ENCODE measurements at places on chromosomes 6 and 20. TPM values are rescaled to one million over a fixed set of nuclear protein-coding genes. Genes with fewer than 3 reads are reported as not detected.

DNA sequence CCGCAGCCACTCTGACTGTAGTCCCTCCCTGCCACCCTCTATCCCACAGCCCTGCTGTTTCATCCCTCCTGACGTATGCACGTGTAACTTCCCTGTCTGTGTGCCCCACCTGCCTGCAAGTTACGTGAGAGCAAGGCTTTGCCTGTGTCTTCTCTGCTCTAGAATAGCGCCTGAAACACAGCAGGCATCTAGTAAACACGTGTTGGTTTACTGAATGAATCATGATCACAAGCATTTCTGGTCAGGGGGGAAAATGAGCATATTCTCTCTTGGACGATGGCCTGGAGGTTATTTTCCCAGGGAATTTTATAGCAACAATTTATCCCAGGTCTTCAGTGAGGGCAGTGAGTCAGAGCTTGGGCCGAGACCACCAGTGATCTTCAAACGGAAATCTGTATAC, 38.3 kb downstream of the PSMG4 start:
- no peak for DNase-seq

GRCh38 chr6:45741437-45742171, 274.1 kb downstream of the CLIC5 start:
- DNase-seq, result peak; percentile 19

DNA sequence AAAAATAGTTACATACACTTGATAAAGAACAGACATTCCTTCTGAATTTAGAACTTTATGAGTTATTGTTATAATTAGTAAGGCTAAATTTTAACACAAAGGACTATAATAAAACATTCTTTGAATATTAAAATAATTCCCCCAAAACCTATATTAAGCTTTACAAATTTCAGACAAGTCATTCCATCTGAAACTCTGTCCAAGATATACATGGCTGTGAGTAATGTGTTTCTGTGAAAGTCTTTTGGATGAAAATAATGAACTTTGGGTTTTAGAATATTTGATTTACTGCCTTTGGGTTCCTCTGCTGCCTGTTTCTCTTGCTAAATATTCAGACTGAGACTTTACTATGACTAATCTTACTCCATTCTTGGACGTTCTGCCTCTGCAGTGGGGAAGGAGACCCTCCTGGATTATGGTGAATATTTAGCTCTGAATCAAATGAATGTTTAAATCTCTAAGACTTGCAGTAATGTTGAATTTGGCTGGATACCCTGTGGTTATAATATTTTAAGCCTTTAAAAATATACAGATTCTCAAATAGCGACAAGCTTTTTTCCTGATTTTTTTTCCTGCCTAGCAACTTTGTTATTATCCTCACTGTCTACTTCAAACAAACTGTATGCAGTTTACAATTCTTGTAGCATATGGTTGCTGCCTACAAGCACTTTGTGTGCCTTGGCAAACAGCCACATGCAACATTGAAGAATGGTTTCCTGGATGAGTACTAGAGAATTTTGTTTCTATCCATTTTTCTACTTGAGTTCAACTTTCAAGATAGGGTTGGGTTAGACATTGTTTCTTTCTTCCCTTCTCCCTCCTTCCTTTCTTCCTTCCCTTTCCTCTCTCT, 51.4 kb downstream of the TXLNB start:
- no peak for DNase-seq

DNA sequence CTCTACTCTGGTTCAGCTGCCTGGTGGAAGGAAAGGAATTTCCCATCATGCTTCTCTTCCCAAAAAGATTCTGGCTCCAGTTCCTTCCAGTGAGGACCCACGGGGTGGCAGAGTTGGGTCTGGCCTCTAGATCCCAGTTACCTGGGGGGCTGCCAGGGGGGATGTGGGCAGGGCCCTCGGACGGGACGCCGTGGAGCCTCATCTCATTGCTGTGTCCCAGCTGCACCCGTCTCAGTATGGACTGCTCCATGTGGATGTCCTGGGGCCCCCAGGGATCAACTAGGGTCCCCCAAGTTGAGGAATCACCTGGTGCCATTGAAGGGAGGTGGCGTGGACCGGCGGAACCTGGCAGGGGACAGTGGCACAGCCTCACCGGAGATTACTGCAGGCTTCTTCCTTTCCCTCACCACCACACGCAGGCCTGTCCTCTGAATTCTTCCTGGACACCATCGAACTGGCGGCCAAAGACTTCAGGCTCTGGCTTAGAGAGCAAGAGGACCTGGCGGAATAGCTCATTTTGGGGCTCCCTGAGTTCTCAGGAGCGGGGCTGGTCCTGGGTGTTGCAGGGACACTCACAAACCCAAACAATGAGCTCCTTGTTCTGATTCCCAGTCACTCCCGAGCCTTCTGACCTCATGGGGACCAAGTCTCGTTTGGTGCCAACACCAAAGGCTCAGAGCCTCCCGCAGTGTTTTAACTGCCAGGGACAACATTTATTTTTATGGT, 8.5 kb downstream of the ZBP1 start:
- no peak for DNase-seq

DNA sequence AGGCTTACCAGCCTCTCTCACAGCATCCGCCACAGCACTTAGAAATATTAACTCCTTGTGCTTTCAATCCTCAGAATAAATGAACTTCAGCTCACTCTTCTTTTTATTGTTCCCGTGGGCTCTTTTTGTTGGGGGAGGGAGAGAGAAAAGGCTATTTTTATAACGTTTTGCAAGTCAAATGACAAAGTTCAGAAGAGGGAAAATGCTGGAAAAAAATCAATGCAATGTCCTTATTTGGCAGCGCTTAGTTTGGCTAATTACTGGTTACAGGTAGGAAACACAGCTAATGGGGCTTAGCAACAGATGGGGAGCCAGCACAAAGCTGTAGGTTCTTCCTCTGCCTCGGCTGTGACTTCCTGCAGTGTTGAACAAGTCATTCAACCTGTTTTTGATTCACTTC, 1067.0 kb upstream of the MAP3K7 start:
- DNase-seq, result no peak

DNA sequence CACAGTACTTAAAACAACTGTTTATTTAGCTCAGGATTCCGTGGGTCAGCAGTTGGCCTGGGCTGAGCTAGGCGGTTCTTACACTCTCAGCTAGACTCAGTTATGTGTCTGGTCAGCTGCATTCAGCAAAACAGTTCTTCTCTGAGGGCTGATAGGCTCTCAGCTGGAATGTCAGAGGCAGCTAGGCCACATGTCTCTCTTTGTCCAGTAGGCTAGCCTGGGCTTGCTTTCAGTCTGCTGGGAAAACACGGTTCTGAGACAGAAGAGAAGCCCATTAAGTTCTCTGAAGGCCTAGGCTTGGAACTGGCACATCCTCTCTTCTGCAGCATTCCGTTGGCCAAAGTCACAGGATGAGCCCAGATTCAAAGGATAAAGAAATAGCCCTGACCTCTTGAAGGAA, 65.6 kb downstream of the TULP4 start:
- no peak for DNase-seq

DNA sequence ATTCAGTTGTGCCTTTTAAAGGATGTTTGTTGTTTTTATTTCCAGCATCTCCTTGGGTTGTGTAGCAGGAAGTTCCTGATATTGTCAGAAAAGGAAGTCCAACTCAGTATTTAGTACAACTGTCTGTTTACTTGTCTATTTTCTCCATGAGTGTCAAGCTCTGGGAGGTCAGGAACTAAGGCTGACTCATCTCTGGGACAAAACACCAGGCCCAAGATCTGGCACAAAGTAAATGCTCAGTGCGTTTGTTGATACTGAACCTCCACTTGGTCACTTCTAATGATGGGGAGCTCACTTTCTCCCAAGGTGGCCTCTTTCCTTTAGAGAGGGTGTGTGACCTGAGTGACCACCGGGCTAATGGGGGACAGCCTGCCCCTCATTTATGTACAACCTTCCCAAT, 12.6 kb upstream of the PIGU start:
- DNase-seq, result no peak

GRCh38 chr20:48222595-48223180, 437.4 kb upstream of the SULF2 start:
- DNase-seq, result no peak

DNA sequence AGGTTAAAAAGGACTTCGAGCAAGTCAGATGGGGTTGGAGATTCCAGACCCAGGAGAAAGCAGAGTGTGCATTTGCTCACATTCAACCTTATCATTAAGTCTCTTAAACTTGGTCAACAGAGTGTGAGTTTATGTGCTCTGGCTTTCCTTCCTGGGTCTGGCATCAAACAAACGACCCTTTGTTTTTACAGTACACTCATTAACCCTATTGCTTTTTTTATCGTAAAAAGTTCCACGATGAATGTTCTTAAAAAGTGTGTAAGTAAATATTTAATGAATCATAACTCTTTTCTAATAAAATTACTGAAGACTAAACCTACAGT, 2.5 kb downstream of the FYN start:
- DNase-seq, result no peak

DNA sequence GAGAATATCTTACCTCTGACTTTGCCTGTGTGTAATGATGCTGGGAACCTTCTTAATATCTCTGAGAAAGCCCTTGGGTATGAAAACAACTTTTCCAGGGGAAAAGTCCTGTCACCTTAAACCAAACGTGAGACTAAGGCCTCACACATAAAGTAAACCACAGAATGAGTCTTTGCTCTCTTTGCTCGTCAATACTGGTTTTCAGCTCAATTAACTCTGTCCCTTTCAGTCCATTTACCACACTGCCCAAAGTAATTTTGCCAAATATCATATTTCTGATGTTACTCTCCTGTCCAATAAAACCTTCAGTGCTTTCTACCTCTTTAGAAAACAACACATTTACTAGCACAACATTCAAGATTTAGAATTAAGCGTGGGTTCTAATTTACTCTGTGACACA, 100.5 kb upstream of the HMGCLL1 start:
- no peak for DNase-seq

DNA sequence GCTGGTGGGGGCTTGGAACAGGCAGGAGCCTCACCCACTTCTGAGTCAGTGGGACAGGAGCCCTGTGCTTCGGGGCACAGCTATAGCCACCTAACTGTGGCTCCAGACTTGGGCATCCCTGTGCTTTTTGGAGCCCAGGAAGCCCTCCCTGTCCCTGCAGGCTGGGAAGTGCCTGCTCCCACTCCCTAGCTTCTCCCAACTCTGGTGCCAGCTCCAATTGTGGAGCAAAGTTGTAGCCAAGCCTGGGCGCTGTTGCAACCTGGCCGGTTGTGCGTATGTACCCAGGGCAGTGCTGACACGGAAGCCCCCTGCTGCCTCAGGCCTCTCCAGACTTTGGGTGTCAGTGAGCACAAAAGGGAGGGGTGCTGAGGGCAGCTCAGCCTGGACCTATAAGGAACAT, 601.7 kb upstream of the GJE1 start:
- no peak for DNase-seq

DNA sequence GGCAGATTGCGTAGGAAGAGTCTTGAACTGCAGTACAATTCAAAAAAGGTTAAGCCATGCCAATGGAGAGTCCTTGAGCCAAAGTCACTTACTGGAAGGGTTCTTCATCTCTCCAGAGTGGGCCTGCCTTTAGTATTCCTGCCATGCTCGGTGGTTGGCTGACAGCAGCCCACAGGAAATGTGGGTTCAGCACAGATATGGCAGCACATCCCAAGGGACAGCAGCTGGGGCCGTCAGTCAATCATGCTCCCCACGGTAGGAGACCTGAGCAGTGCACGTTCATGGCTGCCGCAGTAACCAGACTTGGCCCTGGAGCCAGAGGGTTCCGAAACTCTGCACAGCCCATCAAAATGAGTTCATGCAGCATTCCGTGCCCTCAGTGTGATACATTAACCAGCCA, 63.6 kb upstream of the SIRPA start:
- DNase-seq, result no peak

DNA sequence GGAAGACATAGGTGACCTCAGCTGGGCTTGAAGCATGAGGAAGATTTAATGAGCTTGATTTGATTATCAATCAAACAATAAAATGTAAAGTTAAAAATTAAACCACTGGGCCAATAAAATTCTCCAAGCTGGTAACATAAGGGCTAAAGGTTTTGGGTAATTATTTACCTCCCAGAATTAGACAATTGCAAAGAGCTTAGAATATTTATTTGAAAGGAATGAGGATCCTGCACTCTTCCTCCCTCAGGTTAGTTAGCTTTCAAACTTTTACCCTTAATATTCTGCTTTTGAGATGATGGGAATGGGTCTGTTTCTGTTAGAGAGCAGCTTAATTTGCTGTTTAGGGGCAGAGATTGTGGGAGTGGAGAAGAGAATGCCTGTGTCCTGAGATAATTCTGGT, at the start of gene SLC17A4:
TSS of gene SLC17A4 (plus strand) at position 208 of the 400 bp plus-strand sequence. CDS start 7,221 bp downstream, outside the sequence.
- DNase-seq, result no peak

DNA sequence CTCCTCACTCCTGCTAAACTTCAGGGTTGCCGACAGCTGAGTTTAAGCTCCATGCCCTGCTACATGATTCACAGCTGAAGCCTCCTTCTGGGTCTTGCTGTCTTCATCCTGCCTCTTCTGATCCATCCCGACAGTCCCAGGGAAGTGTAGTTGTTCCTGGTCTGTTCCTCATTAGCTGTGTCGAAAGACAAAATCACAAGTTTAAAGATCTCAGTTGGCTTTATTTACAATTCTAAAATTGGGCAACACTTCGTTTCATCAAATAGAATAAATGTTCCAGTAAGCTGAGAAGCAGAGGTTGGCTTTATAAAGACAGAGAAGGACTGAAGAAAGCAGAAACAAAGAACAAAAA, 4.1 kb upstream of the SLC2A10 start:
- DNase-seq, result no peak

DNA sequence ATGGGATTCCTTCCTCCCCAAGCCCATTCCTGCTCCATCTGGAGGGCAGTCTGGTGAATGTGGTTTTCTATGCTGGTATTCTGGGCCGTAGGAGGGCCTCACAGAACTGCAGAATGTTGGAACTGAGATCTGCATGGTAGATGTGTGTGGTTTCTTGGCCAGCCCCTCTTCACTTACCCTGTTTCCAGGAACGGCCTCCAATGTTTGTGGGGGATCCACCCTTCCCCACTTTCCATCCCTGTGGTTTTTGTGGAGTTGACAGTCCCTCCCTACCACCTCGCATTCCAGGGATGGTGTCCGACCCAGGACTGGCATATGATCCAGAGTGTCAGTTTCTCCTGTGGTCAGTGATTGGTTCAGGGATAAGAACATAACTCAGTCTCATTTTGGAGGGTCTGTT, 26.7 kb upstream of the TMEM14A start:
- no peak for DNase-seq

DNA sequence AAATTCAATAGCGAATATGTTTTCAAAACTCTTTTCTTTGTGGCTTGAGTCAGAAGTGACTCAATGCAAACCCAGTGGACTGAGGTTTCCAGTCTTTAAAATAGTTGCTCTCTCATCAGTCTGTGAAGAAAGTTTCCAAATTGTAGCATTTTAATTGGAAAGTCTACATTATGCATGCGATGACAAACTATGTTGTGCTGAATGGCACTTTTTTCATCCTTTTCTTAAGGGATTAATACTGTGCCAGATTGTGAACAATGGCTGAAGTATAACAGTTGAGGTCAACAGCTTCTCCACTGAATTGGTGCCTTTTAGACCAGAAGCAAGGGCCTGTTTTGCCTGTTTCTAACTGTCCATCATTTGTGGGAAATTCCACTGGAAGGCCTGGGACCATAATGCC, 377.1 kb downstream of the BTBD9 start:
- no peak for DNase-seq

GRCh38 chr6:3283641-3284435, 25.1 kb downstream of the PSMG4 start:
- DNase-seq, result no peak

- DNase-seq, result peak; percentile 39
Observed at GRCh38 chr6:79544939-79545450, 7.8 kb upstream of the LCA5 start.

The PXT1 gene
- 0.25 TPM for total RNA-seq

The MACROD2 gene
- 4.5 TPM for total RNA-seq

The CEP85L gene
- total RNA-seq, result 15.4 TPM

The TRIM10 gene
- total RNA-seq, result not detected
